ENCODE measurements at places on chromosomes 16 and 17. TPM values are rescaled to one million over a fixed set of nuclear protein-coding genes. Genes with fewer than 3 reads are reported as not detected.

SPAG7 gene
- 23.3 TPM for total RNA-seq

TMEM132E gene
- 0.46 TPM for total RNA-seq

PPY gene
- not detected for total RNA-seq

KRT39 gene
- not detected for total RNA-seq

TBX2 gene
- 2.7 TPM for total RNA-seq

NPW gene
- total RNA-seq = 11.1 TPM

TBC1D3C gene
- not detected for total RNA-seq

CSH1 gene
- not detected for total RNA-seq

MEFV gene
- total RNA-seq = 0.74 TPM

SNAI3 gene
- 0.15 TPM for total RNA-seq

NPIPB9 gene
- total RNA-seq = 0.40 TPM

ALOX12B gene
- total RNA-seq = not detected

HBA2 gene
- total RNA-seq = 132 TPM

TP53TG3 gene
- not detected for total RNA-seq

SOX8 gene
- 0.13 TPM for total RNA-seq

NOXO1 gene
- total RNA-seq = 1.3 TPM

FA2H gene
- 0.22 TPM for total RNA-seq

OTOP2 gene
- total RNA-seq = not detected

ADAP2 gene
- 7.0 TPM for total RNA-seq

PABPN1L gene
- total RNA-seq = not detected

NUPR1 gene
- total RNA-seq = 68.8 TPM

MRPL28 gene
- total RNA-seq = 64.7 TPM

KRTAP4-16 gene
- total RNA-seq = not detected

PYY gene
- total RNA-seq = not detected

KRT26 gene
- not detected for total RNA-seq

PMM2 gene
- 40.6 TPM for total RNA-seq

ARHGAP23 gene
- total RNA-seq = 4.2 TPM

GAA gene
- total RNA-seq = 62.3 TPM

SPN gene
- 0.92 TPM for total RNA-seq

NOS2 gene
- total RNA-seq = 0.09 TPM

YBX2 gene
- 0.75 TPM for total RNA-seq

ZNF319 gene
- total RNA-seq = 4.0 TPM

ZSCAN10 gene
- total RNA-seq = not detected

ZNF287 gene
- 0.43 TPM for total RNA-seq

CCL7 gene
- total RNA-seq = not detected

ESRP2 gene
- total RNA-seq = 44.8 TPM

WFDC1 gene
- total RNA-seq = 3.0 TPM

MYH4 gene
- not detected for total RNA-seq

SPEM3 gene
- not detected for total RNA-seq

PRR29 gene
- not detected for total RNA-seq

DNAH3 gene
- total RNA-seq = not detected

DBNDD1 gene
- 17.5 TPM for total RNA-seq

ASPSCR1 gene
- total RNA-seq = 55.6 TPM

ELP5 gene
- 25.8 TPM for total RNA-seq

SLC5A11 gene
- 0.72 TPM for total RNA-seq

ACAP1 gene
- total RNA-seq = 1.7 TPM

CHST5 gene
- total RNA-seq = not detected

ZNRF1 gene
- 10.6 TPM for total RNA-seq

Data from right lobe of liver (tissue), 6 donors.